ENCODE measurements at places on chromosomes 5 and 9.
A peak's percentile ranks its signal among the peaks of the same experiment; 100 is the strongest.

DNA sequence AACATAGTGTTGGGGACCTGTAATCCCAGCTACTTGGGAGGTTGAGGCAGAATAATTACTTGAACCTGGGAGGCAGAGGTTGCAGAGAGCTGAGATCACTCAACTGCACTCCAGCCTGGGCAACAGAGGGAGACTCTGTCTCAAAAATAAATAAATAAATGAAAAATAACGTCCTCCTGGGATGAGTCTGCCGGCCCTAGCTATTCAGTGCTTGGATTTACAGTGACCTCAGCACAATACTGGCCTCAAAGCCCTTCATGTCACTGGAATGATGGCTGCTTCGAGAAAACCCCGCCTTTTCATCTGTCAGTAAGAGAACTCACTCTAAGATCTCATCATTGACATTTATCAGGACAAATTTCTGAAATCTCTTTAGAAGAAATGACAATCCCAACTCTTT lies 35.5 kb downstream of the SOX30 start:
- no peak for DNase-seq

GRCh38 chr5:1453613-1454012 lies 8.4 kb upstream of the SLC6A3 start:
- DNase-seq: no peak

- DNase-seq: no peak
These were observed 51.6 kb downstream of the ITGA1 start for GRCh38 chr5:52839285-52839684.

DNA sequence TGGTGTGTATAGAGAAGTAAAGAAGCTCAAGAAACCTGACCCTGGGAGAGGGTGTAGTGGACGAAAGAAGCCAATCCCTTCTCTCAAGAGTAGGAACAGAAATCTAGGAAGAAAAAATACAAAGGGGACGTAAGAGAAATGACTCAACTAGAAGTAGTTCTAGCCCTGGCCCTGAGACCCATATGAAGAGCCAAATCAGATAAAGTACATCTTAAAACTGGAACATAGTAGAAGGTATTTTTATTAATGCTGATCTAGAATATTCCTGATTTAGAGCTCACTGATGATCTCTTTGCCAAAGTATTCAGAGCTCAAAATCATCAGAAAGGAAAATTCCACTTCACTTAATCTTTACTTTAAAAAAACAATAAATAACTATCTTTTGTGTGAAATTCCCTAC lies 184.8 kb downstream of the MLLT3 start:
- DNase-seq: peak; percentile 14

GRCh38 chr9:99305820-99306811 lies 84.0 kb downstream of the SEC61B start:
- DNase-seq: no peak

DNA sequence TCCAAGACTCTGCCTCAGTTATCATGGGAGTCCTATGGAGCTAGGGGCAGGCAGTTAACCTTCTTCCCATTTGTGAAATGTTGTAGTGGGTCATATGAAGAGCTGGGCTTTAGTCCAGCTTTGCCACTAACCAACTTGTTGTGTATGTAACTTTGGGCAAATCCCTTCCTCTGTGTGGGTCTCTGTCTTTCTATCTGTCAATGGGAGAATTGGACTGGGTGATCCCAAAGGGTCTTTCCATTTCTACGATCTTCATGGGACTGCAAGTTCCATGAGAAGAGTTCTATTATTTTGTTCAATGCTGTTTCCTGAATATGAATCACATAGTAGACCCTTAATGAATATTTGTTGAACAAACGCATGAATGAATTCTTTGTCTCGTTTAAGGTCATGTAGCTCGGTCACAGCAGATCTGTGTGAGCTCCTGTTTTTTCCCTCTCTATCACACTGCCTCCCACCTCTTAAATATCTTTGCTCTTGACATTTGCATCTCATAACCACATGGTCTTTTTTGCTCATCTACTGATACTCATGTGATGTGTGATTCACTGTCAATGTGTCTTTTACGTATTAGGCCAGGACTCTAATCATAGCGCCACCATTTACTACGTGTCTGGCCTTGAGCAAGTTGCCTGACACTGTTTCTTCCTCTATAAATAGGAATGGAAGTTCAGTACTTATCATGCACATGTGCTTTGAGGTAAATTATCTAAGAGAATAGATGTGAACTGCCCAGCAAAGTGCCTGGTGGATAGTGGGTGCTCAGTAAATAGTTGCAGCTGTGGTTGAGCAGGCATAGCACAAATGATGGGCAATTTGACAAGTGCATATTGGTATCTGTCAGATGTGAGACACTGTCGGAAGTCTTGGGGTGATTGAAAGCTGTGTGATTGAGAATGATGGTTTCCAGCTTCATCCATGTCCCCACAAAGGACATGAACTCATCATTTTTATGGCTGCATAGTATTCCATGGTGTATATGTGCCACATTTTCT lies 37.4 kb downstream of the PTTG1 start:
- DNase-seq: no peak

DNA sequence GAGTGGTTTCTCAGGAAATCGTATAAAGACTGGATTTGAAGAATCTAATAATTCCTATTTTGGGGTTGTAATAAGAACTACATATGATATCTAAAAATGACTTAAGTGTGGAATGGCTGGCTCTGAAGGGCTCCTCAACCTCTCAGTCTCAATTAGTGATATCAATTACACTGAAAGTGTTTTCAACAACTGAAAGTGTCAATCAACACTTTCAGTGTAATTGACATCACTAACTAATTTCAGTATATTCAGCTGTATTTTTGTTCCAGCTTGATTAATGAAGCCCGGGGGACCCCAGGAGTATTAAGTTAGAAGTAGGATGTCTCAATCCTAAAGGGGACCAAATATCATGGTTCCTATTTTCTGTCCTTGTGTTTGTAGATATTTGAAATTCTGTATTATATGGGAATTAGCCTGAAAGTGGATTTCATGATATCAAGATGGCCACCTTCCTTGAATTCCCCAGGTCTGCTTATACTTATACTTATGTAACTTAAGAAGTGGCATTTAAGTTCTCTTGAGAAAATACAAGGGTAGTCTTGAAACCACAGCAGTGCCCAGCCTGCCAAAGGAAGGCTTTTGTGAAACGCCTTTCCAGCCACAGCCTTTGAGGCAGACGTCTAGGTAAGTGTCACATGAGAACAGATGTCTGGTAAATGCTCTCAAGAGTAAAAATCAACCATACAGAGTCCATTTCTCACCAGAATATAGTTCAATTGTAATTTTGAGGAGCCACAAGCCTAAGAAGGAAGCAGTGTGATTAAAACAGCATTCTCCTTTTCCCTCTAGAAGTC lies 4.6 kb downstream of the BASP1 start:
- peak; percentile 52 for DNase-seq

DNA sequence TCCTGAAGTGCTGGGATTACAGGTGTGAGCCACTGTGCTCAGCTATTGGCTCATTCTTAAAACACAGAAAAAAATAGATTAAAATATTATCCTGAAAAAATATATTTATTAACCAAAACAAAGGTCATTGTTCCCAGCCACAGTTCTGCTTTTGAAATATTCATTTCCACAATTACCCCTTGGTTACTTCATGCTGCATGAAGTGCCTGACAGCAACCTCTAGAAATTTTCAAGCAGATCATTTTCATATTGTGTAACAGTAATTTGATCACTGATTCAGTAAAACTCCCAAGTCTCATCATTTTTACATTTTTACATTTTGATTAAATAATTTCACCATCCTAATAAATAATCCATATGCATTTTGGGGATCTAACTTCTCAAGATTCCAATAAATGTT lies 18.8 kb upstream of the GNAQ start:
- DNase-seq: no peak

- no peak for DNase-seq
These were observed 1237.8 kb upstream of the ACO1 start for GRCh38 chr9:31146485-31147166.

- peak; percentile 50 for DNase-seq
These were observed 29.0 kb downstream of the ACO1 start for GRCh38 chr9:32413424-32413823.

DNA sequence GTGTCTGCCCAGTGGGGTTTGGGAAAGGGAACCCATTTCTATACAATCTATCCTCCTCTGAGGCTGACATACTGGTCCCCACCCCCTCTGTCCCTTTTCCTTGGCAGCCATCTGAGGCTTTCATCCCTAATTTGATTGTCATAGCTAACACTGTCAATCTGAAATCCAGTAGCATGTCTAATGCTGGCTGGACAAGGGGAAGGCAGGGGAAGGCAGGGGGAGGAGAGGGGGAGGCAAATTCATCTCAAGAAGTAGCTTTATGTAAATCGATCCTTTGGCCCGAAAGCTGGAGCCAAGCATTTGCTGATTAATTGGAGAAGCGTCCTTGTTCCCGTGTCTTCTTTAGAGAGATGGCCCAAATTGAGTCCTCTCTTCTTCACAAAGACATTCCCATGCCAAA lies 314.1 kb upstream of the PANK3 start:
- no peak for DNase-seq

DNA sequence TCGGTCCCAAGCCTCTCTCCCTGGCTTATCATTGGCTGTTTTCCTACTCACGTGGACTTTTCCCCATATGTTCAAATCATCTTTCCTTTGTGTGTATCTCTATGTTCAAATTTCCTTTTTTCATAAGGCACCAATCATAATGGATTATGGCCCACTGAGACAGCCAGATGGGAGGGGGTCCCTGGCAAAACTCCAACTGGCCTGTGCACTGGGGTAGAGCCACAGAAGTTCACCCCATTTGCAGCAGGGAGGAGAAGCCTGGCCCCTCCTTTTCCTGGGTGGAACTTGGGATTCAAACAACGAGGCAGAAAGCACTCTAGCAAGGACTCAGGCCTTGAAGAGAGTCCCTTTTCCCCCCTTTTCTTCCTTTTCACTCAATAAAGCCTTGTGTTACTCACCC lies 362.4 kb downstream of the CDH18 start:
- no peak for DNase-seq

DNA sequence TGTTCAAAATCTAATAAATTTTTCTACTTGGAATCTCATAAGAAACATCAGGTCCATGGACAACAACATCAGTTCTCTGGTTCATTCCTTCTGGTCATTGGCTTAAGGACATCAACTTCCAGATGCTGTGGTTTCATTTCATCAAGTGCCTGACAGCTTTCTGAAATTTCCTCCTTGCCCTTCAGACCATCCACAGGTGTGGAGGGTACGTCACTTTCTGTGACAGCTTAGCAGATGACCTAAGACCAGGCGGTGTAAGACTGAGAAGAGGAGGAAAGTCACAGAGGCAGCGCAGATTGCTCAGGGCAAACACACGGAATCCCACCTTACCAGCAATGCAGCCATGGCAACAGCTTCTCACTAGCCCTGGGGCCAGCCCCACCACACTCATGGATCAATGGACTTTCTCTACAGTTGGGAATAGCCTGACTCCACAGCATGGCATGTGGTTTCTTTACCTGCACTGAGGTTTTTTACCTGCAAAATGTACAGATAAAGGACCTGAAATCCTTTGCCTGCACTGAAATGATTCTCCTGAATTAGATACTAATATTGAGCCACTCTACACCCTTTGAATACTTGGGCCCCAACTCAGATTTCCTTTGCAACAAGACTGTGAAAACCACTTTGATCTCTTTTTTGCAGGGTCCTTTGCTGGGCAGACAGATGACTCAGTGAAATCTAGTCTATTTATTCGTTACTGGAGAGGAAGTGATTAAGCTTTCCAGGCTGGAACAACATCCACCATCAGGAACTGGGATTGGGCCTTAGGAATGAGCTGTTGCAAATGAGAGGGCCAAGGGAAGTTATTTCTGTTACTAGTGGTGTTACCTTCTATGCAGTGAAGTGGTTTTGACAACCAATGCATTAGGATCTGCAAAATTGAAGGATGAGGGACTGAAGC lies 26.9 kb downstream of the TICAM2 start:
- DNase-seq: peak; percentile 38

DNA sequence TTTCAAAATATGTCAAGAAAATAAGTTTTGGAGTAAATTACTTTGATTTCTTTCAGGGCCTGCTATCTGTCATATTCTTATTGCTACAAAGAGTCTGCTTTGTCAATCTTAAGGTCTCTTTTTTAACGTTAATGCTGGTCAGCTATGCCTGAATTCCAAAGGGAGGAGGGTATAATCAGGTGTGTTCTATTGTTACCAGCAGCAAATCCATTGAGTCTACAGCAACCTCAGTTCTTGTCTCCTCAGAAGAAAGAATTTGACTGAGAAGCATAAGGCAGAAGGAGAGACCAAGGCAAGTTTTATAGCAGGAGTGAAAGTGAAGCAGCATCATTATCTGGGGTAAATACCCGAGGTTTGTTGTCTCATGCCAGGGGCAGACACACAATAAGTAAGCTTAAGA lies 23.7 kb upstream of the MINAR2 start:
- DNase-seq: no peak

GRCh38 chr9:89985068-89985467 lies 380.3 kb downstream of the GADD45G start:
- no peak for DNase-seq

DNA sequence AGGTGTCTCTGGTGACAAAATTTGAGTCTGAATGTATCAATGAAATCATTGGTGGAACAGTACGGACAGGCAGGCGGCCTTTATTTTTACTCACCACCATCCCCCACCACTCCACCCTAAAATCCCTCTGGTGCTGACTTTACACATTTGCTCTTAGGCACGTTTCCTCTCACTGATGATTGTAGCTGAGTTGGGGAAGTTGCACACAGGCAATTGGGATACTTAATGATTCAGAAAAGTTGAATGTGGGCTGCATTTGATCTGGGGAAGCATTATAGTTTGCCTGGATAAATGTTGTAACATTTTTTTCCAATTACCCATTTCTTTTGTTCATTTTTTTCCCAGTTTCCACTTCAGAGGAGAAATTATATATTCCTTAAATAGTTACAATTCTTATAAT lies 658.4 kb downstream of the TLR4 start:
- DNase-seq: peak; percentile 29
